ENCODE measurements at places on chromosomes 1 and 21.

DNA sequence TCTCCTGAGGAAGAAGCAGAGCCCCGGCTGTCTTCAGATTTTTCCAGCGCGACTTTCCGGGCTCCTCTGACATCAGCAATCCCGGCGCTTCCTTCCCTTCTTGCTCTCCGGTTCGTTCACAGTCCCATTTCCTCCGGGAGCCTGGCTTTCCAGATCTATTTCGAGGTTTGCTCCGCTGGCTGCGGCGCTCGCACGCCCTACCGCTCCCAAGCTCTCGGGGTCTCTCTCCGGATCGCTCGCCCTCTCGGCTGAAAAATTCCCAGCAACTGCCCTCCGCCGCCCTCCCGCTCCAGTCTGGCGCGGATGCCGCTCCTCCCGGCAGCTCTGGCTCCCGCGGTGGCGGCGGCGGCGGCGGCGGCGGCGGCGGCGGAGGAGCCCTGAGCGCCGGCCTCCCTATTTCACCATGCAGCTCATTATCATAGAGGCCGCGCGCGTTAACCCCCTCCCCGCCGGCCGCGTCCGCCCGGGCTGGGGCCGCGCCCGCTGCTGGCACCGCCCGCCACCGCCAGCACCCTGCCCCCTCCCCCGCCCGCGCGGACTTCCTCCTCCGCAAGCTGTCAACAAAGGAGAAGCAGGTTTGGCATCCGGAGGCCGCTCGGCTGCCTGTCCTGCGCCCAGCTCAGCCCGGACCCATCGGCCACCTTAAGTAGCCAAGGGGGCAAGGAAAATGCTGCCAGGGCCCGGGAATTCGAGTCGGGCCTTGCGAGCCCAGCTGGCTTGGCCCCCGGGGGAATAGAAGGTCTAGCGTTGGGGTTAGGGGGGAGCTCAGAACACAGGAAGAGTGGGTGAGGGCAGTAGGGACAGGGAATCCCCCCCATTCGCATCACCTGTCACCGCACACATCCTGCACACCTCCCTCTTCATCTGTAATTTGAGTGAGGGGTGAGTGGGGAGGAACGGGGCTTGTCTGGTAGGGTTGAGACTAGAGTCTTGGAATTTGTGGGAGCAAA is at the start of gene PLXNA2:
Gene PLXNA2, minus strand, starts transcription at position 418 of the 950 bp plus-strand sequence. CDS start 26,462 bp downstream, outside the sequence.
- DNase-seq = peak; percentile 74

DNA sequence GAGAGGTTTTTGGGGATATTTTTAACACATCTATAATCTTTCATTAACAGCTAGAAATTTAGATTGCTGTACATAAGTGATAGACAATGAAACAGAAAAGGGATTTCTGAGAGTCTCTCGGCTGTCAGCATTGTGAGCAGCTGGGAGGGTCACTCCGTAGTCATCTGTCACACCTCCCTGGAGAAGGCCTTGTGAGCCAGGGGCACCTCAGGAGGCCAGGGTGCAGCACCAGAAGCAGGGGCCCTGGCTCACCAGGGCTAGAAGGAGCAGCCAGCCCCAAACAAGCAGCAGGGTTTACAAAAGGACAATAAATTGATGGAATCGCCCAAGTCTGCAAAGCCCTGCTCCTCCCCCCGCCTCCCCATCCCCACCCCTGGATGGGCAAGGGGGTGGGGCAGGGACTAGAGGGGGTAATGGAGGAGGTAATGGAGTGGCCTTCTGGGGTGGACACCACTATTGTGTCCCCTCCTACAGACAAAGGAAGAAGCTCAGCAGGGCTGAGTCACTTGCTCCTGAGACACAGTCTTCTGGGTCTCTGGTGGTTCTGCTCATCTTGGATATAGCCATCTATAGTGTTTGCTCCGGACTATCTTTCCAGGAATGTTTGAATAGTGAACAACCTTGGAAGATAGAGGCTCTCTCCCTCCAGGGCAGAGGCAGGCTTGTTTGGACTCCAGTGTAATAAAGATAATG is 263.4 kb downstream of the NPHP4 start:
- DNase-seq = no peak

- no peak for DNase-seq
Measured at GRCh38 chr1:66374148-66374547, 159.8 kb upstream of the SGIP1 start.

DNA sequence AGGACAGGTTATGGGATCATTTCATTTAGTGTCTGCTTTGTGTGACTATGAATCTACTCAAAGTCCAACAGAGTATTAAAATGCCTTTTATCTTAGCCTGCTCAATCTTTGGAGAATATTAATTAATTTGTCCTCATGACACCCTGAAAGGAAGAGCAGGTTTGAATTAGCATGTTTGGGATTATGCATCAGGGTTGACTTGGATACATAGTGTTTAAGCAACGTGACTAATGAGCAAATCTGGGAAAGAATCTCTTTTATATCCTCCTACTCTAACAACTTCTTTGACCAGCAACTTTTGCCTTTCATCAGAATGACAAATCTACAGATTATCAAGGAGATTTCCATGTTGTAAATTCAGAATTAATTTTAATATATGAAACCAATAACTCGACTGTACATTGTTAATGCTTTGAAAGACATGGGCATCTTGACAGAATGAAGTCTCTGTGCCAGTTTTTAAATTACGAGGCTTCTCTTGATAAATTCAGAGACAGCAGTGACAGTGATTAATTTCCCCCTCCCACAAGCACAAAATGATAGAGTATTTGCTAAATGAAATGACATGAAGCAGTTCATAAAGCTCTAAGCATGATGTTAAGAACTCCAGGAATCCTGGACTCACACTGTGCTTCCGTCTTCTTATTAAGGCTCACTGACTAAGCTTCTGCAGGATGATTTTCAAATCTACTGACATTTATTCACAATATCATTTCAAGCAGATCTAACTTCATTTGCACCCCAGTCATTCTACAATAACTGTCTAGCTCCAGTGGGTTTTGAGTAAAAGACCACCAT is 156.5 kb downstream of the PCNX2 start:
- DNase-seq = no peak

GRCh38 chr1:10788592-10789006 is 7.8 kb downstream of the CASZ1 start:
- no peak for DNase-seq

Data from CD4-positive, alpha-beta T cell treated with Interleukin-12 subunit alpha and Interleukin-12 subunit beta, for 1 hour (primary cell).